ENCODE measurements at places on chromosomes 4 and X. TPM values are rescaled to one million over a fixed set of nuclear protein-coding genes. Genes with fewer than 3 reads are reported as not detected.

TLR8 gene
- 35.4 TPM for total RNA-seq

NSG1 gene
- total RNA-seq: 0.50 TPM

MAP7D2 gene
- total RNA-seq: 0.35 TPM

PF4V1 gene
- total RNA-seq: not detected

CLDN34 gene
- 0.50 TPM for total RNA-seq

DNA sequence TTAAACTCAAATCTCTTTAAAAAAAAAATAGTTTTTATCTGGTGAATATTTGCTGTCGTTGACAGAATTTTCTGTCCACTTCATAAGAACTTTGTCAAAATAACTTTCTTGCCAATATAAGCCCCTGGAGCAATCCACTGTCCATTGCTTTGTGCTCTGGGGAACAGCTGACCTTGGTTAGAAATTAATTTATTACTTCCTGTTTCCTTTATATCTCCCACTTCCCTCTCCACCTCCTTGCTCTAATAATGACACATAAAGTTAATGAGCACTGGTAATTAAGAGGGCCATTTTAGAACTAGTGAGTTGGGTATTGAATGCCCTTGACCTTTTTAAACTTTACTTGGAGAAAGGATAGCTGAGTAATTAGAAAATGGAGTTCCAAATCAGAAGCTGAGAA is 151.3 kb upstream of the LEF1 start:
- DNase-seq: no peak

DNA sequence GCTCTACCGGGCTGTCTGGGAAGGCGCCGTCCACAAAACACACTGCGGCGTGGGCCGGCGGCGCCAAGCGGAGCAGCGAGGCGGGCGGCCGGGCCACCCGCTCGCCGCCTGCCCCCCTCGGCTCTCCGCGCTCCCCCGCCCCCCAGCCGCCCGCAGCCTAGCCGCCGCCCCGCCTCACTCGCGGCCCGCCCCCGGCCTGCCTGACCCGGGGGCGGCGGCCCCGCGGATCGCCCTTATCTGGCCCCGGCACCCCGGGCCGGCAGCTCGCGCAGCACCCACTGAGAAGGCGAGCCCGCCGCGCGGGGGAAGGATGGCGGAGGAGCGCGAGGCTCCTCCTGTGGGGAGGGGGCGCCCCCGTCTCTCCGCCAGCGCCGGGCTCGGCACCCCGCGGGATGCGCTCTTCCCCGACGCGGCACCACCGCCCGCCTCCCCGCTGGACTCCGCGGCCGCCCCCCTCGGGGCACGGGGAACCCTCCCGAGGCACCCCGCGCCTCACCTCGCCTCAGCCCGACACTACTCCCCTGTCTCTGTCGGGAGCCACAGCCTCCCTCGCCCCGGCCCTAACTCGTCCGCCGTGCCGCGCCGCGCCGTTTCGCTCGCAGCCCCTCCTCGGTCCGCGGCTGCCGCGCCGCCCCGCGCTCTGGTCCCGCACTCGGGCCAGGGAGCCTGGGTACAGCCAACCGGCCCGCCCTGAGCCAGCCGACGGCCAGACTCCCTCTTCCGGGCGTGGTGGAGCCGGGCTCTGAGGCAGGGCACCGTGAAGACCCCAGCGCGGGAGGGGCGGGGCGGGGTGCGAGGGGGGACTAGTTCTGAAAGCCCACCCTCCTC is 566 bp downstream of the ATP11C start:
- DNase-seq: peak; percentile 62

DNA sequence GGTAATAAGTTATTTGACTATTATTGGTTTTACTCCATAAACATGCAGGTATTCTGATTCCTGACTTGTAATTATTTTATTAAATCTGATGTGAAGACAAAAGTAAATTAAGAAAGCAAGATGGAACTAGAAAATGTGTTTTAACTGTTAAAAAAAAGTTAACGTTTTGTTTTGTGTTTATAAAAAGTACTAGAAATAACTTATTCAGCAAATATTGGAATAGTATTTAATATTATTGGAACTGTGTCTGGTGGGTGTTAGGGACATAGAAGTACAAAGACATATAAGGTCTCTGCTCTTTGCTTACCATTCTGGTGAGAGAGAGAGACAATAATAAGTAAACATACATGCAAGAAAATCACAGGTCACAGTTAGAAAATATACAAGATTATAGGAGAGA is 15.7 kb downstream of the TIFA start:
- no peak for DNase-seq

DNA sequence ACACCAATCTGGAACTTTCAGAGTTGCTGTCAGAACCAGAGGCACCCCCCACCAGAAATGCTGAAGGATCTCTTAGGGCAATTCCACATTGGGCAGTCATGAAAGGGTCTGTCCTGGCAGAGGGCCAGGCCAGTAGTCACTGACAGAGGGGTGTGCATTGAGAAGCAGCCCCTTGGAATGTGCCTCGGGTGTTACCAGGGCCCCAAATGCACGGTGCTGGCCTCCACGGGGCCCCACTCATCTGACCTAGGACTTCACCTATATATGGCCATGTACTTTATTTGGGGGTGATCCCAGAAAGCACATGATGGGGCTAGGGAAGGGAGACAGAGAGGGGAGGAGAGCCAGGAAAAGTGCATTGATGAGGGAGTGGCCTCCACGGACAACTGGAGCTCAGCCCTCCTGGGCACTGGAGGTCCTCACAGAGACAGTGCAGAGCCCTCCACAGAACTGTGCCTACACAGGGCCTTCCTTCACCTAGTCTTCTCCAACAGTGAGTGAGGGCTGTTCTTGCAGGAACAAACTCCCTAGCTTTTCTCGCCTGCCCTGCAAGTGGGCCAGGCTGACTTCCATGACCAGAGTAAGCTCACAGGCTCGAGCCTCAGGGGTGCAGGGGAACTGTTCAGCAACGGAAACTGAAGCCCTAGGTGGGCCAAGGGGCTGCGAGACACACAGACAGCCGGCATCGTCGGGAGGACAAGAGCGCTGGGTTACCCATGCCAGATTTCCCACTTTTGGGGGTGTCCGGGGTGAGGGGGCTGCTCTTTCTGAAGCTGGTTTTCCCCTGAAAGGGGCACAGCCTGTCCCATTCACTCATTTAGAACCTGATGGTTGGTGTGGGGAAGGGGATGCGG is 136.2 kb downstream of the HMX1 start:
- no peak for DNase-seq

- no peak for DNase-seq
These were observed 116.7 kb upstream of the PDE5A start for GRCh38 chr4:119745351-119745750.

- DNase-seq: no peak
These were observed 181.6 kb downstream of the UGT8 start for GRCh38 chr4:114780205-114780604.

DNA sequence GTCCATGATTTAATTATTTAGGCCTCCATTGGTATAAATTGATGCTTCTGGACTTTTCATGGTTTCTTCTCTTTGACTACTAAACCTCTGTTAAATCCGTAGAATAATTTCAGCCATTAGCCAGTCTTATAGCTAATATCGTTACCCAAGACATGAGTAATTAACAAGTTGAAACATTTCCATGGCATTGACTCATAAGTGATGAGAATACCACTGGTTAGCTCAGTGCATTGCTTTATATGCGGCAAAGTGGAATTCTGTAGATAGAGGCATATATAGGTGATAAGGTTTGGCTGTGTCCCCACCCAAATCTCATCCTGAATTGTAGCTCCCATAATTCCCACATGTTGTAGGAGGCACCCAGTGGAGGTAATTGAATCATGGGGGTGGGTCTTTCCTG is 80.6 kb downstream of the VCX2 start:
- DNase-seq: no peak

- DNase-seq: no peak
These were observed 188.6 kb downstream of the TSPAN5 start for GRCh38 chr4:98469771-98470170.

GRCh38 chr4:112519689-112520597 is 4.0 kb upstream of the NEUROG2 start:
- DNase-seq: no peak

DNA sequence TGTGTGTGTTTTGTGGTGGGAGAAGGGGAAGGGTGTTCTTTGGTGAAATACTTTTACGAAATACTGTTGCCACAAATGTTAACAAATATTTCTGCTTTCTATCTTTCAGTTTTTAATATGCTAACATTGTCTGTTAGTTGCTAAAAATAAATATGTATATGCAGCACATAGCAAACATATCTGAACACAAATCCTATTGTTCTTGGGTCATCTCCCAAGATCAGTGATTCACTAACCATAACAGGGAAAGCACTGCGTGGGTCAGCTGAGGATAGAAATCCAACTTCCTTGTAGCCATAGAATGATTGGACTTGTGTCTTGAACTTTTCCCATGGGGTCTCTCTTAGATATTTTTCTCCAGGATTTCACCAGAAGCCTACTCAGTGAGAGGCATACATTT is 250.3 kb upstream of the FAM47A start:
- DNase-seq: no peak
